ENCODE measurements at places on chromosomes 13 and 19. TPM values are rescaled to one million over a fixed set of nuclear protein-coding genes. Genes with fewer than 3 reads are reported as not detected.
A peak's percentile ranks its signal among the peaks of the same experiment; 100 is the strongest.

The TEX26 gene
- not detected for total RNA-seq

The ZSCAN4 gene
- not detected for total RNA-seq

DNA sequence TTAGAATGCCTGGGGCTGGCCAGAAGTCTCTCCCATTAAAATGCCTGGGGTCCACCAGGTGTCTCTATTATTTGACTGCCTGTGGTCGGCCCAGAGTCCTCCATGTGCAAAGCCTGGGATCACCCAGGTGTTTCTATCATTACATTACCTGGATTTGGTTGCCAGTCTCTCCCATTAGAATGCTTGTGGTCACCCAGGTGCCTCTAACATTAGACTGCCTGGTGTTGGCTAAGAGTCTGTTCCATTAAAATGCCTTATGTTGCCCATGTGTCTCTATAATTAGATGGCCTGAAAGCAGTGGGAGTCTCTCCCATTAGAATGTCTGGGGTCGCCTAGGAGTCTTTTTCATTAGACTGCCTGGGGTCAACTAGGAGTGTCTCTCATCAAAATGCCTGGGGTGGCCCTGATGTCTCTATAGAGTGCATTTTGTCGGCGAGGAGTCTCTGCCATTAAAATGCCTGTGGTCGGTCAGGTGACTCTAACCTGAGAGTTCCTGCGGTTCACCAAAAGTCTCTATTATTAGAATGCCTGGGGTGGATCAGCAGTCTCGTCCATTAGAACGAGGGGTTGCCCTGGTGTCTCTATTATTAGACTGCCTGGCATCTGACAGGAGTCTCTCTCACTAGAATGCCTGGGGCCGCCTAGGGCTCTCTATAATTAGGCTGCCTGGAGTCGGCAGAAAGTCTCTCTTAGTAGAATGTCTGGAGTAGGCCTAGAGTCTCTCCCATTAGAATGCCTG lies 1540.5 kb downstream of the UQCRFS1 start:
- DNase-seq, result no peak

- no peak for DNase-seq
Observed at GRCh38 chr19:41801792-41802211, 5.4 kb downstream of the CEACAM3 start.

DNA sequence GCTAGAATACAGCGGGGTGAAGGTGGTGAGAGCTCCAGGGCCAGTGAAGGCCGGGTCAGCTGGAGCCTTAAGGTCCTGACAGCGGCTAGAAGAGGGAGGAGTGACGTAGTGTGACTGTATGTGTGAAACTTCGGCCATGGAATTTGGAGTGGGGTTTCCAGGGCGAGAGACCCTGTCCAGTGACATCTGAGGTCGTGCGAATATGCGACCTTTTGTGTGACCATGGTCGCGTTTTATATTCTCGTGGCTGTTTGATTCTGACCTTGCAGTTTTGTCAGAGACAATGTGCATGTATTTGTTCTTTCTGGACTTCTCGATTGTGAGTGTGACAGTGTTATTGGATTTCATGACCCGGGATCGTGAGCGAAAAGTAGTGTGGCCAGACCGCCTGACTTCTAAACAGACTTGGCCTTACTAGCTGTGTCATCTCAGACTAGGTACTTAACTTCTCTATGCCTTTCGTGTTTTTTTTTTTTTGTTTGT lies 405 bp upstream of the ZNF569 start:
- DNase-seq, result no peak

DNA sequence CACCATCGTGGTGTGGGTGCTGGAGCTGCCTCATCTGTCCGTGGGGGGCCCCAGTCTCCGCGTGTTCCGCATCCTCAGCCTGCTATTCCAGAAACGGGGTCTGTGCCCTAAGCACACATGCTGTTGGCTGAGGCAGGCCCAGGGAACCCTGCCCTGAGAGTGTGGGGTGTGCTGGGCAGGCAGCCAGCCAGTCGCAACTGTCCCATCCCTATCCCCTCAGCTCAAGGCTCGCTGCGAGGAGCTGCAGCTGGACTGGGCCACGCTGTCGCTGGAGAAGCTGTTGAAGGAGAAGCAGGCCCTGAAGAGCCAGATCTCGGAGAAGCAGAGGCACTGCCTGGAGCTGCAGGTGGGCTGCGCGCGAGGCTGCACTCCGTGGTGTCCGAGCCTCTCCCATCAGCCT lies 21.9 kb downstream of the PLEKHJ1 start:
- no peak for DNase-seq

- DNase-seq, result peak; percentile 51
Observed at GRCh38 chr13:111186305-111186935, 71.3 kb downstream of the ARHGEF7 start.

DNA sequence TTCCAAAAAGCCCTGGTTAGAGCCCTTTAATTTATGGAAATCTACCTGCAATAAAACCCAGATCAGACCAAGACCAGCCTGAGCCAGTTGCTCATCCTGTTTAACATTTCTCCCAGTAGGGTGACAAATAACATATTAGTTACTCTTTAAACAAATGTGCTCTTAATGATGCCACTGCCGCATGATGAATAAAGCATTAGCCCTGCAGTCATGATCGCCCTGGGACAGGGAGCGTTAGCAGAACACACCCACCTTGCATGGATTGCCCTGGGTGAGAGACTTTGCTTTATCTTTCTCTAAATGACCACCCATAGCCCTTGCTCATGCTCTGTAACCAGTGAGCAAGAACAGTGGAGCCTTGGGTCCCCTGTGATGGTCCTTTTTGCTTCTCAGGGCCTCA lies 362.4 kb downstream of the ENOX1 start:
- no peak for DNase-seq

- DNase-seq, result peak; percentile 84
Observed at GRCh38 chr13:46575818-46576221, 22.9 kb downstream of the LRCH1 start.

DNA sequence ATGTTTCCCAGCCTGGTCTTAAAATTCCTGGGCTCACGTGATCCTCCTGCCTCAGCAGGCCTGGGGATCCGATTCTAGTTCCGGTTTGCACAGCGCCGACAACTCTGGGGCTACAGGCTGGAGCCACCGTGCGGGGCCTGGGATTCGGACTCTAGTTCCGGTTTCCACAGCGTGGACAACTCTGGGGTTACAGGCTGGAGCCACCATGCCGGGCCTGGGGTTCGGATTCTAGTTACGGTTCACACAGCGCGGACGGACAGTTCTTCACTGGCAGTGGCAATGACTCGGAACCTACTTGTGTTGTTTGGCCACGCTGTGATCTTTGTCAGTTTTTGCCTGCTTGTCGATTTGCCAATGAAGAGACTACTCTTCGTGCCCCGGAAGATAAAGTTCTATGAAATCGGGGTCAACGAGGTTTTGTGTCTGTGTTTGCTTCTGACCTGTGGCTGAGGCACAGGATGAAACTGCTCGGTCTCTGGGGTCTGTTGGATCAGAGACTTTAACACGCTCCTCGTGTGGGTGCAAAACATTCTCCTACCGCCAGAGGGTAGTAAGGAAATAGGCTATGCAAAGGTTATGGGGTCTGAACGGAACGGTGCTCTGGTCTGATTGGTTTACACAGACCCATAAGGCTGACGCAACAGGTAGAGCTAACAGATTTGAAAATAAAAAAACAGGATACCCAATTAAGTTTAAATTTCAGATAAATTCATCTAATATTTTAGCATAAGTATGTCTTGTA lies 12.1 kb upstream of the ZSCAN1 start:
- DNase-seq, result peak; percentile 54

DNA sequence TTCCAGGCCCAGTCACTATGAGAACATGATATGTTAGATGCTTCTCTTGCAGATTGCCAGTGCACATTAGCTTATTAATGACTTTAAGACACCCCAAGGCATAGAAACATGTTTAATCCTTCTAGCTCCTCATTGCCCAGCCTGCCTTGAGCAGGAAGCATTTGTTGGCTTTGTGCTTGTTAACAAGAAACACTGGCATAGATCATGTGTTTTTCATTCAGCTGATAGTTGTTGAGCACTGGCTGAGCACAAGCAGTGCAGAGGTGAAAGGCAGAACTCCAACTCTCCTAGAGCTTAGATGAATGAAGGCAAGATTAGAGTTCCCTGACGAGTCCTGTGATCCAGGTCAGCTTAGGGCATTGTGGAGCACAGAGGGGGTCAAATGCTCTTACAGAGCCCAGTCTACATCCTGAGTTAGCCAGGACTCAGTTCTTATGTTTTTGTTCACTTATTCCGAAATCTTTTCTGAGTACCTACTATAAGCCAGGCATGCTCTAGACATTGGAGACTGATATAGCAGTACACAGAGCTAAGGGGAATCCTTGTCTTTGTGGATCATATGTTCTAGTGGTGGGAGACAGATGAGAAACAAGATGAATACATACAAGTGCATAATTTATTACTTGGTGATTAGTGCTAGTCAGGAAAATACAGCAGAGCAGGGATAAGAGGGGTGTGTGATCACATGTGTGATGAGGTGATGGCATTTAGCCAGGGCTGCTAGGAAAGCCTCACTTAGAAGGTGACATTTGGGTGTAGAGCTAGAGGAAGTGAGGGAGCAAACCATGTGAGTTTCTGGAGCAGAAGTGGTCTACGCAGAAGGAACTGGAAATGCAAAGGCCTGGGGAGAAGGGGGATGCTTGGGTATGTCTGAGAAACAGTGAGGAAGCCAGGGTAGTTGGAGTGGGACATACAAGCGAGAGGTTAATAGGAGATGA lies 101.2 kb downstream of the WASF3 start:
- no peak for DNase-seq

Measured in skin of body (tissue), 3 donors.